Endodermal cell (in vitro differentiated cells): ENCODE measurements at places on chromosomes 13 and 19. TPM values are rescaled to one million over a fixed set of nuclear protein-coding genes. Genes with fewer than 3 reads are reported as not detected.
A peak's percentile ranks its signal among the peaks of the same experiment; 100 is the strongest.

- DNase-seq, result no peak
These were observed 21.8 kb downstream of the ARRDC2 start for GRCh38 chr19:18029617-18030338.

- peak; percentile 85 for DNase-seq
These were observed 9.2 kb upstream of the SERP2 start for GRCh38 chr13:44364345-44365000.

DNA sequence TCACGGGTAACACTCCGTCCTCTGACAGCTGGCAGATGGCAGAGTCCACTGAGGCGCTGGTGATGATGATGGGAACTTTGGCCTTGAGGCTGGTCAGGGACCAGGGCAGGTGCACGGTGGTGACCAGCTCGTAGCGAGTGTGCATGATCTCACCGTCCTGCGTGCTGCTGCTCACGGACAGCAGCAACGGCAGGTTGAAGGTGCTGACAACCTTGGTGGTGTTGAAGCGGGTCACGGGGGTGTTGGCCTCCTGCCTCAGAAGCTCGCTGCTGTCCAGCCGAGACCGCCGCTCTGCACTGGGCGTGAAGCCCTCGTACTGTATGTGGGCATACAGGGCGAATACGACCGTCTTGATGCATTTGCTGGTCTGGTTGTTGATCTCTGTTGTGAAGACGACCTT lies 11.6 kb downstream of the ARRDC5 start:
- DNase-seq, result no peak

GRCh38 chr19:18543814-18544475 lies 572 bp upstream of the FKBP8 start:
- DNase-seq, result peak; percentile 84

- no peak for DNase-seq
These were observed 5.1 kb downstream of the DACH1 start for GRCh38 chr13:71861769-71862458.

DNA sequence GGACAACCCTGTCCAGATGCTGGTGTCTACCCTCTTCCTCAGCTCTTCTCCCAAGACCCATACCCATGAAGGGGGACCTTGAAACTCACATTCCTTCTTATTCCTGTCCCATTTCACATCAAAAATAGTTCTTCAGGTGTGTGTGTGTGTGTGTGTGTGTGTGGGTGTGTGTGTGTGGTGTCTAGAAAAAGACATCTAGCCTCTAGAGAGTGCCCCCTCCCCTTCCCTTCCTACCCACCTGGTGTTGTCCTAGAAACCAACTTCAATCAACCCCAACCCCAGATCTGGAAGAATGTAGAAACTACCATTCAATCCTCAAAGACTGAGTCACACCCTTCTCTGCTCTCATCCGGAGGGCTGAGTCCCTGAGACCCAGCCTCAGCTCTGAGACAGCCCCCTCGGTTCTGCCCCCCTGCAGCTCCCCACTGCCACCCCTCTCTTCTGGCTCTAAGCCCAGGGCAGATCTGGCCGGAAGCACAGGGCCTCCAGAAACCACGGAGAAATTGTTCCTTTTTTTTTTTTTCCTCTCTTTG lies 3.5 kb downstream of the KCNN4 start:
- DNase-seq, result no peak

DNA sequence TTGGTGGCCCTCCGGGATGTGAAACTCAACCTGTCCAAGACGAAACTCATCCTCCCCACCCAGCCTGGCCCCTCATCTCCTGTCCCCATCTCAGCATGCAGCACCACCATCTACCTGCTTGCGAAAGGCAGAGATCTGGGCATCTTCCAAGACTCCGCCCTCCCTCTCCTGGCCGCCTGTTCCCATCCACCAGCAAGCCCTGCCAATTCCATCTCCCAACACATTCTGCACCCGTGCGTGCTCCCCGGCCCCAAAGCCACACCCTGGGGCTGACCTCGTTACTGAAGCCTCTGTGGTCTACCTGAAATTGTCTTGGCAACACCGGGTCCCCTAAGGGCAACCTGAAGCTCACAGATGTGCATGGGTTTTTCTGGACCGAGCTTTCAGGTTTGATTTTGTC lies 13.2 kb upstream of the CAMSAP3 start:
- no peak for DNase-seq

DNA sequence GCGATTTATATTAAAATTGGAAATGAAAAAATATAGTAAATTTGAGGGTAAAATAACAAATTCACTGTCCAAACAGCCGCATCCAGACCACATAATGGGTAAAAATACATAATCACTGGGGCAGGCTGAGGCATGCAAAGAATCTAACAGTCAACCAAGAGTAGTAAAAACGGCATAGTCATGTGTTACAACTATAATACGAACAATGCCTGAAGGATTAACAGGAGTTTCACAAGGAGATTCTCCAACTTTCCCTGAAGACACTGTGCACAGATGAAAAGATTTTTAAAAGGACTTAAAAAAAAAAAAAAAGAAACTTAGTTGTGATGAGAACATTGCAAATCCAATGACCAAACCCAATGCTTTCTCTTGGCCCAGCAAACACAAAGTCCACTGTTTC lies 20.4 kb upstream of the ATXN8OS start:
- no peak for DNase-seq

DNA sequence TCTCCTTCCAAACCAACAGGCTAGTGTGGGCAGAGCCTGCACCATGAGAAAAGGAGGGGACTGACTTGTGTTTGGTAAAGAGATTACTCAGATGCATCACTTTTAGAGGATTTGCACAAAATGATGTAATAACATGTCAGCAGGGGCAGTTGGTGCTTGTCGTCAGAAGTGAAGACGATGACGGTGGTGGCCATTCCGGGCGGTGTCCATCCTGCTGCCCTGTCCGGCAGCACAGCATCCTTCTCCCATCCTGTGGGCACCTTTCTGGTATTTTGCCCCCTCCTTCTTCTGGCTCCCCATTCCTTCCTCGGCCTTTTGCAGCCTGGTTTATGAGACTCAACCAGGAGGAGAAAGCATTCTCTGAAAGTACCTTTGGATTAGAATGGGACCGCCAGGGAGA lies 160.1 kb downstream of the TEX29 start:
- DNase-seq, result no peak

- no peak for DNase-seq
These were observed 149.0 kb downstream of the HS6ST3 start for GRCh38 chr13:96238861-96239260.

- peak; percentile 25 for DNase-seq
These were observed 2.2 kb downstream of the CD37 start for GRCh38 chr19:49337267-49338022.

- no peak for DNase-seq
These were observed 74.0 kb downstream of the RUBCNL start for GRCh38 chr13:46313024-46313423.

DNA sequence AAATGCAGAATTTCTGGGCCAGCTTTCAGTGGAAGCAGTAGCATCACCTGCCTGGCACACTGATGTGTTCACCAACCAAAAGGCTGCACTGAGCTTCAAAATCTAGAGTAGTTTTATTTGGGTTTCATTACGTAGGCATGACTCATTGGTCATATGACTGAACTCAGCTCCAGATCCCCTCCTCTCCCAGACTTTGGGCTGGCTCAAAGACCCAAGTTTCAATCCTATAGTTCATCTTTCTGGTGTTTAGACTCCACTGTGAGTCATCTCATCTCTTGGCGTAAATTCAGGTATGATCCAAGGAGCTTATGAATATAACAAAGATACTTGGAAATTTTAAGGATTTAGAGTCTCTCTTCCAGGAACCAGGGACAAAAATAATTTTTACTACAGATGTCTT lies 17.7 kb downstream of the ZMYM5 start:
- DNase-seq, result no peak

DNA sequence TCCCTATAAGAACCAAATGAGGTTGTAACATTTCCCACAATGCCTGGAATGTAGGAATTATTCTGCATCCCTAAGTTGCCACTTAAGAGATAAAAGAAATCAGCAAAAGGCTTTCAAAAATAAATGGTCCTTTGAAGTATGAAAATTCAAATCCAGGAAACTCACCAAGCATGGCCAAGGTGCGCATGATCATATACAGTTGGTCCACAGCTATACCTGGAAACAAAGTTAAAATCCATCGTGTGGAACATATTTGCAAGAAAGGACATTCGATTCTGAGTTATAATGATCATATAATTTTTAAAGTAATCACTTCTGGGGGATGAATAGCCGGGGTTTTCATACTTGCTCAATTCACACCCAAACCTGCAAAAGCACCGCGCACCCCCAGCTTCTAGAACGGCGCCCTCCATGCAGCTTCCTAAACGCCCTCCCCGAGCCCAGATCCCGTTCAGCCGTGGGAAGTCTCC lies 525 bp downstream of the CARS2 start:
- no peak for DNase-seq

GRCh38 chr13:98835156-98835555 lies 82.7 kb upstream of the SLC15A1 start:
- no peak for DNase-seq

GRCh38 chr19:15419413-15420025 lies 731 bp upstream of the AKAP8L start:
- DNase-seq, result no peak

DNA sequence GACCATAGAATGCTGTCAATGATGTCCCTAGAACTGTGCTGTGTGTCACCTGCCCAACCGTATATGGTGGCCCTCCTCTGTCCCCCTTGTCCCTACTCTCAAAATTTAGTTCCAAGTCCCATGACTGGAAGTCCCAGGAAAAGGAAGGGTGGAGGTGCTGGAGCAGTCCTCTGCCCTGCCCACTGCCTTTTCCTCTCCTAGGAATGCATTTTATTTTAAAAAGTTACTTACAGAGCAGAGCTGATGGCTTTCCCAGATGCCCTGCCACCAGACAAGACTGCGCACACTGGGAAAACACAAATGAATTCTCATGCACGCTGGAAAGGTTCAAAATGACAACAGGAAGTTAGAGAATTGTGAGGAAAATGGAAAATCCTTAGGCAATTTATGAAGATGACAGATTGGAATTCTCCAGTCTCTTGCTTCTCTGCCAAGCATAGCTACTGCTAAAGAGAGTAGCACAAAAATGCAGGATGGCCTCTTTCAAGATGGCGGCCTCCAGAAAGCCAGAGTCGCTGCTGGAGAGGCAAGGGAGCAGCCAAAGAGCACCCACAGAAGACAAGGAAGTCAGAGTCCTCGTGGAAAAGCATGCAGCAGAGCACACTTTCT lies 117.1 kb upstream of the TSC22D1 start:
- DNase-seq, result no peak

DNA sequence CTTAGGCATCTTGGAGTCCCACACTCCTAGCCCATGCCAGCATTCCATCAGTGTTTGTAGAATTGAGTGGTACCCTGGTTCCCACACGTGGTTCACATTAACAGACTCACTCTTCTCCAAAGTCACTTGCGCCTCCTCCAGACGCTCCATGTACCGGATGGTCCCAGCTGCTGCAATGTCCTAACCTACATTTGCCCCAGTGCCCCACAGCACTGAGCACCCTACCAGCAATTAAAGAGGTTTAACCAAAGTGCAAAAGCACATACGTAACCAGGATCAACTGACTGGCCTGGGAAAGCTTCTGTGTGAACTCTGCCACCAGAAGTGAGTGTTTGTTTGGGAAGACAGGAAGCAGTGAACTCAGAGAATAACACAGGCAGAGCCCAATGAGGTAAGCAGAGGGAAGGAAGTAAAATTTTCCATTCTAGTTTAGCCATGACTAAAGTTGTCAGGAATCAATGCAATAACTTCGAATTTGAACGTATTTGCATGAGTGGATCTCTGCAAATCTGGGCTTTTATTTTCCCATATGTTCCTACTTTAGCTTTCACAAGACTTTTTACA lies 7.3 kb upstream of the MEDAG start:
- DNase-seq, result no peak

DNA sequence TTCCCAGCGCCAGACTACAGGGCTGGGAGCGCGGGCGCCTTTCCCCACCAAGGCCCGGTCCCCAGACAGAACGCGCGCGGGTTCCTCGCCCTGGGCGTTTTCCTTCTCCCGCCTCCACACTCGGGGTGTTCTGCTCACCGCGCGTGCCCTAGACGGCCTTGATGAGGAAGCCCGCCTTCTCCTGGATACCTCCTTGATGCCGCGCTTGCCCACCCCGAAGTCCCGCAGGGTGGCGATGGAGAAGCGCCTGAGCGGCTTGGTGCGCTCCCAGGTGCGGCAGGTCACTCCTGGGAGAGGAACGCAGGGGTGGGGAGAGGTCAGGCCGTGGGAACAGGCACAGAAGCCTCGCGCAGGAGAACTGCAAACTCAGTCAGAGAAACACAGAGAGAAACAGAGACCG lies 34.8 kb downstream of the CYP2B6 start:
- peak; percentile 76 for DNase-seq

GRCh38 chr19:6292006-6292405 lies 12.2 kb upstream of the MLLT1 start:
- DNase-seq, result no peak

DNA sequence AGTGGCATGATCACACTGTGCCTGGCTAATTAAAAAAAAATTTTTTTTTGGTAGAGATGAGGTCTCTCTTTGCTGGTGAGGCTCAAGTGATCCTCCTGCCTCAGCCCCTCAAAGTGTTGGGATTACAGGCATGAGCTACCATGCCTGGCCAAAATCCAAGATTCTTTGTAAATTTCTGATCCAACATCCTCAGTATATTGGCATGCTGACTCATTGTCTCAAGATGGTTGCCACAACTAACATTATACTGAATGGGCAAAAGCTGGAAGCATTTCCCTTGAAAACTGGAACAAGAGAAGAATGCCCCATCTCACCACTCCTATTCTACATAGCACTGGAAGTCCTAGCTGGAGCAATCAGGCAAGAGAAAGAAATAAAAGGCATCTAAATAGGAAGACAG lies 100.0 kb downstream of the KLF5 start:
- DNase-seq, result no peak

- DNase-seq, result no peak
These were observed 62.0 kb upstream of the EDNRB start for GRCh38 chr13:77980592-77980991.

GRCh38 chr13:86907156-86907555 lies 764.0 kb upstream of the SLITRK5 start:
- no peak for DNase-seq

GRCh38 chr13:50608370-50608769 lies 235.1 kb downstream of the DLEU7 start:
- DNase-seq, result peak; percentile 37

GRCh38 chr13:43924549-43925245 lies 45.0 kb downstream of the LACC1 start:
- DNase-seq, result no peak

DNA sequence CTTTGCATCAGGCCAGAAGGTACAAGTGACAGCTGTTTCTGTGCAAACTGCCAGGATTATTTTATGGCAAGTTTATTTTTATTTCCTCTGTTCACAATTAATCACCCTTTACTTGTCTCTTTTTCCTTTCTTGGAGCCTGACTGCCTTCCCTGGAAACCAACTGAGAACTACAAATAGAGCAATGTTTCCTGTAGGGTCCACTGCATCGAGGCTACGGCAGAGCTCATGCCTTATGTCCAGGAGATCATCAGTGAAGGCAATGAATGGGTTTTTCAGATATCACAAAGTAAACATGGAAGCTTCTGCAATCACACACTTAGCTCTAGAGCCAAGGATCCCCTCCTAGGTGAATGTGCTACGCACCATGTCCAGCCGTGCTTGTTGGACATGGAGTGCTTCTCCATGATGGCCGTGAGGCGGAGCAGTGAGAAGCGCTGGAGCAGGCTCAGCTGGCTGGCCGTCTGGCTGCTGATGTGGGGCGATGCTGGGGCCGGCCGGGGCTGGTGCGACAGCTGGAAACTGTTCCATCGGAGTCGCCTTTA lies 110.9 kb downstream of the KL start:
- no peak for DNase-seq

PEAK3 gene
- total RNA-seq, result not detected in 3 replicates

KIR2DL4 gene
- not detected in 3 replicates for total RNA-seq

KCNC3 gene
- 7.2 and 8.6 TPM in 2 replicates for total RNA-seq

SELENOV gene
- 5.9 to 15.3 TPM (median 14.6 TPM) in 3 replicates for total RNA-seq

CDKN2D gene
- total RNA-seq, result 2.6 and 3.5 TPM in 2 replicates

IZUMO1 gene
- total RNA-seq, result 0.76 to 1.1 TPM (median 0.80 TPM) in 3 replicates

CARM1 gene
- total RNA-seq, result 70.3 to 92.2 TPM (median 86.6 TPM) in 3 replicates

IRS2 gene
- 16.9 and 17.8 TPM in 2 replicates for total RNA-seq

TBC1D4 gene
- total RNA-seq, result 1.2 to 4.7 TPM (median 3.2 TPM) in 3 replicates

PSG3 gene
- total RNA-seq, result not detected in 2 replicates
